Cardiac muscle cell (in vitro differentiated cells and primary cell): ENCODE measurements at places on chromosomes 16 and 17. TPM values are rescaled to one million over a fixed set of nuclear protein-coding genes. Genes with fewer than 3 reads are reported as not detected.

Gene COG4
- polyA plus RNA-seq: 67.6 and 86.6 TPM in 2 replicates

Gene CCR7
- 0.57 TPM in 1 of 2 replicates, not detected in the other for polyA plus RNA-seq

Gene C16orf74
- 37.9 and 46.8 TPM in 2 replicates for polyA plus RNA-seq

Gene TPSD1
- polyA plus RNA-seq: not detected in 2 replicates

Gene ENPP7
- polyA plus RNA-seq: not detected in 2 replicates

Gene NPIPA2
- polyA plus RNA-seq: 2.4 and 4.0 TPM in 2 replicates

Gene PRKCB
- polyA plus RNA-seq: 1.5 and 1.6 TPM in 2 replicates

Gene CMTM2
- 0.88 TPM in 1 of 2 replicates, not detected in the other for polyA plus RNA-seq

Gene CCDC40
- polyA plus RNA-seq: 12.2 and 16.0 TPM in 2 replicates

Gene HOXB1
- polyA plus RNA-seq: 9.1 and 12.4 TPM in 2 replicates

Gene CHD9NB
- not detected in 2 replicates for polyA plus RNA-seq

- no peak for DNase-seq
These were observed 250.6 kb downstream of the UTP18 start for GRCh38 chr17:51510940-51511339.

DNA sequence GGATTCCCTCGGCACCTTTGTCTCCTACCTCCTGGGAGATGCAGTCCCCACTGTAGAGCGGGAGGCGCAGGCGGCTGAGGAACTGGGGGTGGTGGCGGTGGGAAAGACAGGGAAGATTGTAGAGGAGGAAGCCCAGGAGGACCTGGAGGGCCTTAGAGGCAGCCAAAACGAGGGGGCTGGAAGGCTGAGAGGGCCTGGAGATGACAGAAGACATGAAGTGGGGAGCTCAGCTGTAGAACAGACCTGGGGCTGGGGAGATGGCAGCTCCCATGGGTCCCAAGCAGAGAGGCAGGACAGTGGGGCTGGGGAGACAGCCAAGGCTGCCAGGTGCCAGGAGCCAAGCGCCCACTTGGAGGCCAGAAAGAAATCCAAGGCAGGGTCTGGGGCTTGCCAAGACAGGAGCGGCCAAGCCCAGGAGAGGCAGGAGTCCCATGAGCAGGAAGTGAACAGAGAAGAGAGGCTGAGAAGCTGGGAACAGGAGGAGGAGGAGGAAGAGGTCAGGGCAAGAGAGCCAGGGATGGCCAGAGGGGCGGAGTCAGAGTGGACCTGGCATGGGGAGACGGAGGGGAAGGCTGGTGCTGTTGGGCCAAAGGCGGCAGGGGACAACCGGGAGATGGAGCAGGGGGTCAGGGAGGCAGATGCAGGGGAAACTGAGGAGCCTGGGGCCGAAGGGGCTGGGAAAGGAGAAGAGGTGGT lies 803 bp downstream of the APOBR start:
- DNase-seq: no peak

DNA sequence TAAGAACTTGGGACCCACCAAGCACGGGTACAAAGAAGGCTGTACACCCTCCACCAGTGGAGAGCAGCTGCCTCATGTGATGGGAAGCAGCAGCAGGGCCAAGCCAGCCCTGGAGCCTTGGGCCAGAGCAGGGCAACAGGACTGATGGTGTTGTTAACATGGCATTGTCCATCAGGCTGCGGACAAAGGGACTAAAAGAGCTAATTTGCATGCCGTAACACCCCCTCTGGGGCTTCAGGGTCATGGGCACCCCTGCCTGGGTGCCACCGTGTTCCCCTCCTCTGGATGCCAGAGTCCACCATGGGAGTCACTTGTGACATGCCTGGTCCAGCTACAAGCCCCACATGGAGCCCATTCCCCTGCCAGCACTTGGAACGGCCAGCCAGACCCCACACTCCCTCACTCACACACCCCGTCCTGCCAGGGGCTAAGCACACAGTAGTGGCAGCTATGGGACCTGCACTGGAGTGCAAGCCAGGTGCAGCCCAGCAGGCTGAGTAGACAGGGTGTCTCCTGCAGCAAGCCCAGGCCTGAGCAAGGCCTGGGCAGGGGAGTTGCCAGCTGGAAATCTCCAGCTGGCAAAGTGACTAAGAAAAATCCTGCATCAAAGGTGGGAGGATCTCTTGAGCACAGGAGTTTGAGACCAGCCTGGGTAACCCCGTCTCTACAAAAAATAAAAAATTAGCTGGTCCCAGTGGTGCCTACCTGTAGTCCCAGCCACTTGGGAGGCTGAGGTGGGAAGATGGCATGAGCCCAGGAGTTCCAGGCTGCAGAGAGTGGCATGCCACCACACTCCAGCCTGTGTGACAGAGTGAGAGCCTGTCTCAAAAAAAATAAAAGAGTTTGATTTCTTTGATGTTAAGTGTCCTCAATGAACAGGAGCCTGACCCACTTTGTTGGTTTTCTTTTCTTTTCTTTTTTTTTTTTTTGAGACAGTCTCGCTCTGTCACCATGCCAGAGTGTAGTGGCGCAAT lies 33.7 kb downstream of the NOL11 start:
- DNase-seq: no peak

GRCh38 chr17:30969989-30970830 lies 629 bp upstream of the RNF135 start:
- peak; percentile 23 for DNase-seq

GRCh38 chr17:80984749-80985148 lies 6.9 kb upstream of the CHMP6 start:
- DNase-seq: peak; percentile 94

GRCh38 chr16:83792391-83792790 lies 15.4 kb upstream of the HSBP1 start:
- no peak for DNase-seq

DNA sequence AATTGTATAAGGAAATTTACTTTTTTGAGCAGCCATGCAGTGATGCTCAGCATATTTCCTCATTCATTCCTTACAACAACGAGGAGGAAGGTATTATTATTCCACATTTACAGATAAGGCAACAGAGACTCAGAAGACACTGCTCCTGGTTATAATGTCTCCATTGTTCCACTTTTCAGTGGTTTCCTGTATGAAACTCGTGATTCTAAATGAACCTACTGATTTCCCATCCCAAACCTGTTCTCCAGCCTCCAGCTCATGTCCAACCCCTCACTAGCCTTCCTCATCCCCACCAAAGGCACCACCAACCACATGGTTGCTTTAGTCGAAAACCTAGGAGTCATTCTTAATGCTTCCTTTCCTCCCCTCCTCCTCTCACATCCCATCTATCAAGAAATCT lies 12.5 kb upstream of the ERCC4 start:
- DNase-seq: no peak

DNA sequence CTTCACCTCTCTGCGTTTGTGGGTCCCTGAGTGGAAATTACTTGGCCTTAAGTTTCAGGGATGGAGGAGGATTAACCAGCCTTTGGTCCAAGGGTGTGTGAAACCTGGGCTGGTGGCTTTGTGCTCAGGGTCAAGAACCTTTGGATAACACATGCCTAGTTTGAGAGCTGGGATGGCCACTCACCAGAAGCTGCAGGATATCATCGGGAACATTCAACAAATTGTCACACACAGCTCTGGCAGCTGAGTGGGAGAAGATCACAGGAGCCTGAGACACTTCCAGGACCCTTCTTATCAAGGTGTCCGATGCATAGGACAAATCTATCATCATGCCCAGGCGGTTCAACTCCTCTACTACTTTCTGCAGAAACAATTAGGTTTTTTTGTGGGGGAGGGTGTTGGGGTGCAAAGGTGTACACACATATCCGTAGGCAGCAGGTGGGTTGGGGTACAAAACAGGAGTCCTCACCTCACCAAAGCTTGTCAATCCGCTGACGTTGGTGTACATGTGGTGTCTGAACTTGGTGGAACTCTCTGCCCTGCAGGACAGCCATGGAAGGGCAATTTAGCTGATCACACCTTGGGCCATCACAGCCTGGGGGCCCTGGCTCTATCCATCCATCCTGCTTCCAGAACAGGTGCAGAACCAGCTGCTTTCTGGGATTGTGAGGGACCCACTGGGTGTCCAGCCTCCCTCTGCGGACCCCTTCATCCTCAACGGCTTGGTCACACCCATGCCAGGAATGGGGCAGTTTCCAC lies 2.7 kb downstream of the DPEP3 start:
- DNase-seq: no peak

- no peak for DNase-seq
These were observed 251.4 kb downstream of the HS3ST3B1 start for GRCh38 chr17:14552306-14552705.

- DNase-seq: peak; percentile 22
These were observed 508 bp downstream of the FLCN start for GRCh38 chr17:17236295-17237025.

- no peak for DNase-seq
These were observed 45.4 kb downstream of the SEC14L1 start for GRCh38 chr17:77186141-77186604.

GRCh38 chr17:16911141-16911937 lies 60.6 kb downstream of the TNFRSF13B start:
- peak; percentile 19 for DNase-seq

- no peak for DNase-seq
These were observed 7.3 kb upstream of the WDR45B start for GRCh38 chr17:82655523-82655922.

DNA sequence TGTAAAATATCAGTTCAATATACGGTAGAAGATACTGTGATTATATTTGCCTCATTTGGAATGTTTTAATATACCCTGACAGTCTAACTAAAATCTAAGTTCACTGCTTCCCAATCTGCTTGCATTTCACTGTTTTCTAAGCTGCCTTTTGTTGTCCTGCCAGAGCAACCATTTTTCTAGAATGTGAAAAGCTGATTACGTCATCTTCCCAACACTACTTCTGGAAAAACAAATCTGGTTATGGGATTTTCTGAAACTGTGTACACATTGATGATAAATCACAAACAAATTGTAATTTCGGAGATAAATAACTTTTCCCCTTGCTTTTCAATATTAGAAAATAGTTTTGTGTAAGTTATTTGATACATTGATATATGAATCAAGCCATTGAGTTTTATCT lies 1529.0 kb downstream of the CDH11 start:
- DNase-seq: no peak

- no peak for DNase-seq
These were observed 102.8 kb downstream of the CMIP start for GRCh38 chr16:81547194-81547938.
